ENCODE measurements at places on chromosomes 5 and 9.

DNA sequence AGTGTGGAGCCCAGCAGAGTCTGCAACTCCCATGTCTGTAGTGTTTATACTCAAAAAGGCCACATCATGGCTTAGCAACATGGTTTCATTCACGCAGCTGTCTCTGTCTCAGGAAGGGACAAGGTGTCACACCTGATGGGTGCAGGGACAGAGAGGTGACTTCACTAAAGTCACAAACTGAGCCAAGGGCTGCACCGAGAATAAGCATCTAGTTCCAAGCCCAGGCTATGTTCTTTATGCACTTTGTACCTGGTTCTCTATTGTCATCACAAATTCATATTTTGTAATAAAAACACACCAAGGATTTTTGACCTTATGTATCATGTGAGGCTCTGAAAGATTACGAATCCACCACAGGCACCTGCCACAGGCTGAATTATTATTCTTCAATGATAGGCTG lies 64.9 kb upstream of the STK32A start:
- DNase-seq, result no peak

DNA sequence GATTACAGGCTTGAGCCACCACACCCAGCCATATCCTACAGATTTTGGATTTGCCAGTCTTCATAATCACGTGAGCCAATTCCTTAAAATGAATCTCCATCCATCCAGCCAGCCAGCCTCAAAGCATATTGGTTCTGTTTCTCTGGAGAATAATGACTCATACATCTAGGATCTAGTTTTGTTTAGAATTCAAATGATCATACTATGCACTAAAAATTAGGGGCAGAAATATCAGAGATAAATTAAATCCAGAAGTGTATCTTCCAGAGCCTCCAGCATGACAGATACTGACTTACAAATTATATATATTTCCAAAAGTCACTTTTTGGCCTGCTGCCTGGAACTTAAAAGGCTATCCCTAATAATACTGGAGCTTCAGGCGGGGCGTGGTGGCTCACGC lies 119.1 kb upstream of the NR5A1 start:
- no peak for DNase-seq

DNA sequence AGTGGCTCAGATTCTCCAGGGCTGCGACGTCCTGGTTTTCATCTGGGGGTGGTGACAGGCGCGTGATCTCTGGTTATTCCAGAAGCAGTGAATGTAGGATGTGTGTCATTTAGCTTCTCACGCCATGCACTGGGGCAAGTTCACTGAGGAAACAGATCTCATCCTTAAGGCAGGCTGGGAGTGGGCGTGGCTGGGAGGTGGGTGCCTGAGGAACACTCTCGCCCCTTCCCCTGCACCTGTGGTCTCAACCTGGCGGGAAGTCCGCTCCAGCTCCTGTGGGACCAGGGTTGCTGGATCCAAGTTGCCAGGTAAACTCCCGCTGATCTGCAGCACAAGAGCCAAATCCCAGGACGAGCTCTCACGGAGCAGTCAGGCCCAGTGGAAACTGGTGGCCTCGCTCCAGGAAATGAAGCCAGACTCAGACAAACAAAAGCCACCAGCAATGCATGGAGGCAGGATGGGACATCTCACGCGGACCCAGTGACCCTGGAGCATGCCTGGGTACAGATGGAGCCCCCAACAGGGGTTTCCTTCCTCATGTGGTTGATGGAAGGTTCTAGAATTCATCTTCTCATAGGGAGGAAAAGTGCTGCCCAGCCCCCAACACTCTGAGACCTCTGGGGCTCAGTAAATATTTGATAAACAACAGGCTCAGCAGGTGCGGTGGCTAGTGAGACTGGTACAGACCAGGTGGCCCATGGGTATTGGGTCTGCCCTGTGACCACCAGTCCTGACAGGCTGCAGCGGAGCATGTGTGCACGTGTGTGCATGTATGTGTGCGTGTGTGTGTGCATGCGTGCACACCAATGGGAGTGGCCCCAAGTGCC lies 16.3 kb upstream of the SLC12A7 start:
- DNase-seq, result no peak

GRCh38 chr9:88053856-88054501 lies 79.6 kb upstream of the CDK20 start:
- no peak for DNase-seq

GRCh38 chr5:146796911-146797310 lies 81.6 kb downstream of the PPP2R2B start:
- no peak for DNase-seq

DNA sequence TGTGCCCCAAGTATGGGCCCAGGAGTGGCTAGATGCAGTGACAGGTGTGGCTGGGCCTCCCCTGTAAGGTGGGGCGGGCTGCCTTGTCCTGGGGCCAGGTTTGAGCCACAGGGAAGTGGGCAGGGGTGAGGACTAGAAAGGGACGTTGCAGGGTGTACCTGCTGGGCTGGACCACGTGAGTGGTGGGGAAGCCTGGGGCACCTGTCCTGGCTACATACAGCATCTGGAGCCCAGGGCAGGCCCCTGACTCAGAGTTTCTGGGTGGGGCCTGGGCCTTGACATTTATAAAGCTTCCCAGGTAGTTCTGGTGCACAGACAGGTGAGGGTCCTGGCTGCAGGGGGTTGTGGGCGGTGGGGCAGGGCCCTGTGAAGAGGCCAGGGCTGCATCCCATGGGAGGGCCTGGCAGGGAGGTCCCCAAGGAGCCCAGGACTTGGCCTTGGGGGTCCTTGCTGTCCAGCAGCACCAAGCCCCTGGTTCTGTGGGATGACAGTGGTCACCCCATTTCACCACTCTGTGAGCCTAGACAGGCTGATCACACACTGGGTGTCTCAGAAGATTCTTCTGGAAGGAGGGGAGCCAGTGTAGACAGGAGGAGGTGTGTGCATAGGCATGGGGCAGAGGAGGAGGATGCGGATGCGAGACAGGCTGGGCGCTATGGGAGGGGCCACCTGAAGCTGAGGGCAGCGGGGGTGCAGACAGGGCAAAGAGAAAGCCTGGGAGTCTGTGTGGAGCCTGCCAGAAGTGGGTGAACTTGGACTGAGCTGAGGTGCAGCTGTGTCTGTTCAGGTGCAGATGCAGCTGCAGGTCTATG lies 94.0 kb downstream of the PHF2 start:
- no peak for DNase-seq

DNA sequence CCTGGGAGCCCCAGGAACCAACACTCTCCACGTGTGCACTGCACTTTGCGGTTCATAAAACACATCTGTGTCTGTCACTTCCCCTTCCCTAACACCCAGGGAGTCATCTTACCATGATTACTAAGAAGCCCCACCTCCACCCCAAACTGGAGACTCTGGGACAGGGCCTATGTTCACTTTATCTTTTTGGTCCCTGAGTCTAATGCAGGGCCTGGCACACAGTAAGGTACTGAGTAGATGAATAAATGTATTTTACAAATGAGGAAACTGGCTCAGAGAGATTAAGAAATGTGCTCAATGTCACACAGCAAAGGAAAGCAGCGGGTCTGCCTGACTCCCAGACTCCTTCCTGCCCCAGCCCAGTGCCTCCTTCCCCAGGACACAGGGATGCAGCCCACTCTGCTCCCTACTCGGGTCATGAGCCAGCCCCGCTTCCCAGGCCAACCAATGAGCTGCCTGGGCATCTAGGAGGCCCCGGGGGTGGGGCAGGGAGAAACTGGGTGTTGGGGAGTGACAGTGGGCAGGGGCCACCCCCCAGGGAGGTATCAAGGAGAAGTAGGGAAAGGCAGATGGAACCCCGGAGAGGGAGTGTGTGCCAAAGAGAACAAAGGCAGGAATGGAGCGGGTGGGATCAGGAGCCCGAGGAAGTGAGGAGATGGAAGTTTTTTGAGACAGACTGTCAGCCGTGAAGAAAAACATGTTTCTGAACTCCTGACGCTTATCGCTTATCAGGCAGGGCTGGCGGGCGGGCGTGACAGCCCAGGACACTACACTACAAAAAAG lies 30.5 kb downstream of the SHB start:
- DNase-seq, result no peak

GRCh38 chr5:151216781-151217180 lies 7.1 kb downstream of the CCDC69 start:
- no peak for DNase-seq

DNA sequence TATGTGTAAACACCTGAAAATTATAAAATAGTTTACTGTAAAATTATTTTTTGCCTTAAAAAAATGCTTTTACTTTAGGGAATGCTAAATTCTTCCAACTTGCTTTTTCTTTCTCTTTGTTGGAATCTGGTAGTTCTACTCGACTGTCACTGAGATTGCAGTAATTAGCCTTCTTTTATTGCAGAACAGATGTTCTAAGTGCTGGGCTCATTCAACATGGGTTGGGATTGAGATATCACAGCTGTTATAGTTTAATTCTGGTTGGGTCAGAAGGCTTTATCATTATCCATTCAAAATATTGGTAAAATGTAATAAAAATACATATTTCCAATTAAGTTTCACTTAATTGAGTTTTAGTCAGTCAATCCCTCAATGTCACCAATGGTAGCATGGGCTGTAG lies 686.7 kb downstream of the CDH18 start:
- no peak for DNase-seq

DNA sequence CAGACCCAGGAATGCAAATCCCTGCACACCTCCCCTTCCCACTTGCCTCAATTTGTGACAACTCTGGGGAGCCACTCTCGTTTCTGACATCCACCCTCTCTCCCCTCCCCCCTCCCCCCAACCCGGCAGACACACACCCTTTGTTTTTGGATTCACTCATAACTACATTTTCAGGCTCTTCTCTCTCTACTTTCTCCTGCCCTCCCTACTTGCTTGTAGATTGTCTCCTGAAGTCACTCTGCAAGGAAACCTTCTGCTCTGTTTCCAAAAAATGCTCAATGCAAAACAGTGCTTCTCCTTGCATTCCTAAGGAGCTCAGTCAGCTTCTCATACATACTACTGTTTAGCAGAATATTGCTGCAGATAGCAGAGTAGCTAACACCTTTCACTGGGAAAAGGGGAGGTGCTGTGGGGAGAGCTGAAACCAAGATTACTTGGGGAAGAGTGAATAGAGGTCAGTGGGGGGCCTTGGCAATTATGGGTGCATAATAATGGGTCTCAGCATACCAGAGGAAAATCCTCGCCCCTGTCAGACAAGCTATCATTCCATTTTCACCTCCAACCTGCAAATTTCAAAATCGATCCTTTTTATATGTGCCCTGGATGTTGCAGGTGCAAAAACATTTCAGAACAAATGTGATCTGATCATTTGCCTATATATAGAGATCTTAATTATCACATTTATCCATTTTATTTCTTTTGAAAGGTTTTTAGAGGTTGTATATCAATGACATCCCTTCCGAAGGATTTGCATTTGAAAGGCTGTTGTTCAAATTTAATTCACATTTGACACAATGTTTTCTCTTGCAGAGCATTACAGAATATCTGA lies 1860.7 kb upstream of the WWC1 start:
- DNase-seq, result no peak

DNA sequence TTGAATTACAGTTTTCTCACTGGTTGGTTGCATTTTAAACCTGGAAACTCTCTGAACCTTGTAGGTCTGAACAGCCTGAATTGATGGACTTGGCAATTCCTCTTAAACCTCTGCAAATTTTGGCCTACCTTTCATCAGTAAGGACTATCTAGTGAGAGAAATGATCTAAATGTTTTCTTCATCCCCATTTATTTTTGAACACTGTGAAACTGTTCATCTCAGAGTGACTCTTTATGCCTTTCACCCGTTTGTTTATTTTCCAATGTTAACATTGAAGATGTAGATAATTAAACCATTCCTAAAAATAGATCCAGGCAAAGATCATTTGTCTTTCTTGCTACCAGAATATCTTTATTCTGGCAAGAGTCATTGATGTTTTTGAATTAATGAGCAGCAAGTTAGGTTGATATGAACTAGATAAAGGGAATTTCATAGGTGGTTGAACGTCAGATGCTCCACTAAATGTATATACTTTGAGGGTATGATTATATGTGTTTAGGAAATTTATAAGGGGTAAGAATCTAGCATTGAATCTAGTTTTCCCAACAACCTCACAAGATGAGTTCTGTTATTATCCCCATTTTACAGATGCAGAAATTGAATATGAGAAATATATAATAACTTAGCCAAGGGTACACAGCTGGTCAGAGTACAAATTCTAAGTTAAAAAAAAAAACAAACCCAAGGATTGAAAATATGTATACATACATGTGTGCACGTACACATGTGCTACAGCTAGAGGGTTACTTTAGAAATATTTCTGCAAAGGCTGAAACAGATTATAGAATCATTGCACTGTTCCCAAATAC lies 3.4 kb downstream of the CPEB4 start:
- no peak for DNase-seq

- DNase-seq, result no peak
Measured at GRCh38 chr5:162301356-162301755, 233.8 kb downstream of the GABRG2 start.

DNA sequence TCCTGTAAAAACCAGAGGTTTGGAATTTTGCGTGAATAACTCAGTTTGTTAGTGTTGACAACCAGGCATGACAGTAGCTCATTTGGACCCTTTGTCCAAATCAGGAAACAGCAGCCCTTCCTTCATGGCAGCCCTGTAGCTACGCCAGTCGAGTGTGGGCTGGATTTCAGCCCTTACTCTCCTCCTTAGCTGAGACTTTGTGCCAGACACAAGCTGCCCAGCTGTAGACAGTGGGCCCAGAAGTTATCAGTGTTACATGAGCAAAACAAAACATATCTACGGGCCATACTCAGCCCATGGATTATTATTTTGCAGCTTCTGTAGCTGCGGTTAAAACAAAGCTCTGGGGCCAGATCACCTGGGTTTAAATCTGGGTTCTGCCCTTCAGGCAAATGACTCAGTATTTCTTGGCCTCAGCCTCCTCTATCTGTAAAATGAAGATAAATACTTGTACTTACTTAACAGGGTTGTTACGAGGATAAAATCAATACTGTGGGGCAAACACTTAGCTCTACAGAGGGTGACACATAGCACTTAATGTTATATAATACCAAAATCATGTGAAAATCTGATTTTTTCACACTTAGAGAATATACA lies 76.9 kb downstream of the GHR start:
- DNase-seq, result no peak

GRCh38 chr9:104986096-104986495 lies 58.1 kb upstream of the ABCA1 start:
- no peak for DNase-seq

DNA sequence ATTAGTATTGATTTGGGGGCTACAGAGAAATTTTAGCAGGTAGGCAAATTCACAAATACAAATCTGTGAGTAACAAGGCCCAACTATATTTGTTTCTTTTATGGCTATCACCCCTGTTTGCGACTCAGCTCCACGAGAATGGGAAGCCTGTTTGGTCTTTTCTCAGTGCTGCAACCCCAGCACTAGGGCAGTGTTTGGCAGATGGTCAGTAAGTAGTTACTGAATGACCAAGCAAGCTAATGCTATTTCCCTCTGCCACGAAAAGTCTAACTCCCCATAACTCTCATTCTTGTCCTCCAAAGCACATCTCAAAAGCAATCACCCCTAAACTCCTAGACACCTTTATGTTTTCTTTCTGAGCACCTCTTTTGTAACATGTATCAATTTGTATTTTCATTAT lies 245.6 kb downstream of the DNAH5 start:
- DNase-seq, result no peak

GRCh38 chr9:127761491-127761956 lies 16.9 kb downstream of the SH2D3C start:
- DNase-seq, result no peak

GRCh38 chr9:87324613-87325194 lies 173.0 kb upstream of the DAPK1 start:
- DNase-seq, result no peak

Data from stimulated activated CD4-positive, alpha-beta T cell treated with anti-CD3 and anti-CD28 coated beads, Interleukin-2, amount 100 ng/mL, for 4 hours (primary cell).